Endothelial cell of umbilical vein (primary cell): ENCODE measurements at places on chromosomes 13 and 19. TPM values are rescaled to one million over a fixed set of nuclear protein-coding genes. Genes with fewer than 3 reads are reported as not detected.

- DNase-seq = no peak
- no peak overlapping the region for H3K27ac ChIP-seq
Measured at GRCh38 chr13:33362986-33363727, 77.6 kb upstream of the STARD13 start.

DNA sequence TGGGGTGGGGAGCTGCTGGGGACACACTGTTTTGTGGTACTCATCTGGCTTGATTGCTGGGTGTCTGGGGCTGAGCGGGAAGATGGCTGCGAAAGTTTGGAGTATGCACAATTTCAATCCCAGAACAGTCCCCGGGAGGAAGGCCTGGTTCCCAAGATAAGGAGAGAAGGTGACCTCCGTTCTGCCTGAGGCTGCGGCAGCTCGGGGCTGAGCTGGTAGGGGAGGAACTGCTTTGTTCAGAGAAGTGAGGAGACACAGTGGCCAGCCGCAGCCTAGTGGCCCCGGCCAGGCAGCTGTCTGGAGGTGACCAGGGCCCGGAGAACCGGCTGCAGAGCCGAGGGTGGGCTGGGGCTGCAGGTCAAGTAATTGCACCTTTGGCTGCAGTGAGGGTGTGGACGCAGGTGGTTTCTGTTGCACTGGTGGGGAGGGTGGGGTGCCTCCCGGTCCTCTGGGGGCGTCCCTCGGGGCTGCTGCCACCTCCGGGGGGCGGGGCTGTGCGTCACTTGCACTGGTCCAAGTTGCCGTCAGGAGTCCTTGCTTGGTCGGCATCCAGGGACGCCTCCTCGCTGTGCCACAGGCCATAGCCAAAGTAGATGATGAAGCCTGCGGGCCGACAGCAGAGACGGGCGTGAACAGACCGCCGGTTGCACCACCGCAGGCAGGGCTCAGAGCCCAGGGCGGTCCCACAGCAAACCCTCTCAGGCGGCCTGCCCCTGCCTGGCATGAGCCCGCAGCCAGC is 81.3 kb downstream of the SLC7A1 start:
- DNase-seq = peak; percentile 25
- peaks cover 16% of the 10 kb centered on the region for H3K4me1 ChIP-seq
- no peak overlapping the region for H3K27ac ChIP-seq
- H3K27me3 ChIP-seq = no peaks in the 10 kb centered on the region
- H3K4me3 ChIP-seq = no peak overlapping the region

DNA sequence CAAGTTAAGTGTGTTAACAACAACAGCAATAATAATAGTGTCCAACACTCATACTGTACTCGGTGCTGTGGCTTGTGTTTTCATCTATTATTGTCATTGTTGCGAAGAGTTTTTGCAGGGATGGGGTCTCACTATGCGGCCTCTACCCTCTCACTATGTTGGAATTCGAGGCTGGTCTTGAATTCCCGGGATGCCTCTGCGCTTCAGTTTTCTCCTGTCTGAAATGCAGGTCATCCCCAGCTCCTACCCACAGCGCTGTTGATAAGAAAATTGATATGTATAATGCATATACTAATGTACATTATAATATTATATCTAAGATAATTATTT is 4.9 kb upstream of the SBK3 start:
- peaks cover 33% of the 10 kb centered on the region for H3K4me1 ChIP-seq
- peak overlapping the region; percentile 96 for H3K27ac ChIP-seq

GRCh38 chr13:59099182-59099974 is 1064.3 kb downstream of the DIAPH3 start:
- no peaks in the 10 kb centered on the region for H3K36me3 ChIP-seq
- no peak for DNase-seq
- H3K4me1 ChIP-seq = peaks cover under 1% of the 10 kb centered on the region
- H3K27ac ChIP-seq = no peak overlapping the region
- no peak overlapping the region for H3K4me3 ChIP-seq
- H3K27me3 ChIP-seq = no peaks in the 10 kb centered on the region

DNA sequence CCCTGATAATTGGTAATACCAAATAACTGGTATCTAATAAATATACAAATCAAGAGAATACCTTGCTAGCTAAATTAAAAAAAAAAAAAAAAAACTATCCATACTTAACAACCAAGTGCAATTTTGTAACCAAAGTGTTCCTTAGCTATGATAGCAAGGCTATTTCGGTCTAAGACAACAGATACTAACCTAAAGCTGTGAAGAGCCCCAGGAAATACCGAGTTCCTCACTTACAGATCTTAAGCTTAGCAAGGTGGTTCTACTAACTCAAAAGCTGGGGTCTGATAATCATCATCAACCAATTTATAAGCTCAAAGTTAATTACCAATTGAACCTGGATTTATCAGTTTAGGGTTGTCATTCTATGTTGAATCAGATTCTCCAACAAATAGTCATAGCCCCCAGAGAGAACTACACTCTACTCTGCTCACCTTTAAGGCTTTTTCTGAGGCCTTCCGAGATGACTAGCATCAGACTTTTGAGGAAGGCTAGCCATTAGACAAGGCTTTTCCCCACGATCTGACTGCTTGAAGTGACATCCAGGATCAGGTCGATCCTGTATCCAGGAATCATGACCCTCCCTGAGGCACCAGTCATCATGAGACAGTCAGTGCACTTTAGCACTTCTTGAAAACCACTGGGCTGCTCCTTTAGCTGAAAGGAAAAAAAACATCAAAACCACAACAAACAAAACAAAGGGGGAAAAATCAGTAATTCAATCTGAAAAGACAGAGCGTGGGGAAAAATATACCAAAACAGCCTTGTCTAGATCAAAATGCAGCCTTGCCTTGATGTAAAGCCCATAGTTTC is 31.9 kb downstream of the INTS6 start:
- H3K4me3 ChIP-seq = no peak overlapping the region
- DNase-seq = no peak
- peaks cover 4% of the 10 kb centered on the region for H3K4me1 ChIP-seq
- H3K36me3 ChIP-seq = peaks cover 11% of the 10 kb centered on the region

The FUT2 gene
- total RNA-seq = not detected in 2 replicates

The PSG7 gene
- total RNA-seq = not detected in 2 replicates

The TEX26 gene
- total RNA-seq = not detected in 2 replicates

The TPGS1 gene
- 24.0 and 24.7 TPM in 2 replicates for total RNA-seq

DNA sequence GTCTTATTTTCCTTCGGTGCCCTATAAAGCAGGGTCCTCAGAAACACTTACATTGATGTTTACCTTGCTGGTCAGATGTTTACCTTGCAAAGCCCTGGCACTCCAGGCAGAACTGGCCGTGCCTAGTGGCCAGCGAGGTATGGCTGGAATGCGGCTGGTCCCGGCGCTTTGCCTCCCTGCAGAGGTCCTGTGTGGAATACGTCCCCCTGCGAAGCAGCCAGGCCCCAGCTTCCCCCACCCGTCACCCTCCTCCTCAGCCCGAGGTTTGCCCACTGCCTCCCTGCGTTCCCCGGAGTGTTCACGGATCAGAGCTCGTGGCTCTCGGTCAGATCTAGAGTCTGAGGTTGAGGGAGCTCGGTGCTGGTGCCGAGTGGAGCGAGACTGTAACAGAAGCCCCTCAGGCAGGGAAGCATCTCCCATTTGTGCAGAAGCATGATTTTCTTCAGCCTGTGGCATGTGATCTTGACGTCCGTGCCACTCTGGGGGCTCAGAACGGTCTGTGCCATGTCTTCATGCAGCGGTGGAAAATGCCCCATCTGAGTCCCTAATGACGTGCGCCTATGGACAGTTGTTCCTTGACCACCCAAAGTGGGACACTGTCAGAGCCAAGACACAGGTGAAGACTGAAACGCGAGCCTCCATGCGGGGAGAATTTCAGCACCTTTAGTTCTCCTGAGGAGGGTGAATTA is 54.8 kb upstream of the SOX1 start:
- H3K4me3 ChIP-seq = no peak overlapping the region
- H3K4me1 ChIP-seq = no peaks in the 10 kb centered on the region
- no peaks in the 10 kb centered on the region for H3K27me3 ChIP-seq
- H3K36me3 ChIP-seq = no peaks in the 10 kb centered on the region

DNA sequence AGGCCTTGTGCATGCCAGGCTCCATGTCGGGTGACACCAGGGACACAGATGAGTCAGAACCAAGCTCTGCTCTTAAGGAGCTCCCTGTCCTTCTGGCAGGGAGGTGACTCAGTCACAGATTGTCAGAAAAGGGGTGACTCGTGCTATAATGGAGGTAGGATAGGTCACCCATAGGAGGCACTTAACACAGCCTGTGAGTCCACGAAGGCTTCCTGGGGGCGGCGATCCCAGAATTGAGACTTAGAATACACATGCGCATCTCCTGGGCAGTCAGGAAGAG is 19.6 kb downstream of the FUZ start:
- H3K27me3 ChIP-seq = no peaks in the 10 kb centered on the region
- DNase-seq = no peak
- H3K4me1 ChIP-seq = no peaks in the 10 kb centered on the region
- H3K36me3 ChIP-seq = peaks cover 8% of the 10 kb centered on the region
- H3K4me3 ChIP-seq = no peak overlapping the region

DNA sequence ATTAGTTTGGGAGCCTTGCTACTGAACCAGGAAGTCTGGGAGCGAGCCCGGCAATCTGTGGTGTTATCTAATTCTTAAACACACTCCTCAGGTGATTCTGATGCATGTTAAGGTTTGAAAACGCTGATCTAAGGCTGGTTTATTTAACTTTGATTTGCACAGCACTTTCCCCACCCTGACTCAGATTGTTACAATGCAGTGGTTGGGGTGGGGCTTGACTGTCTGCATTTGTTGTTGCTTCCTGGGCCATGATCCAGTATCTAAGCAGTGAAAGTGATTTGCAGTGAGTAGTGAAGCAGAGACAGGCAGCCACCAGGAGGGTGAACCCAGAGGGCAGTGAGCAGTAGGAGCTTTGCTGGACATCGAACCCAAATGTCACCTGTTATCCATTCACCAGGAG is 81.6 kb upstream of the ARGLU1 start:
- H3K27ac ChIP-seq = no peak overlapping the region
- no peaks in the 10 kb centered on the region for H3K36me3 ChIP-seq
- H3K4me3 ChIP-seq = no peak overlapping the region
- H3K4me1 ChIP-seq = peaks cover 13% of the 10 kb centered on the region
- DNase-seq = no peak

DNA sequence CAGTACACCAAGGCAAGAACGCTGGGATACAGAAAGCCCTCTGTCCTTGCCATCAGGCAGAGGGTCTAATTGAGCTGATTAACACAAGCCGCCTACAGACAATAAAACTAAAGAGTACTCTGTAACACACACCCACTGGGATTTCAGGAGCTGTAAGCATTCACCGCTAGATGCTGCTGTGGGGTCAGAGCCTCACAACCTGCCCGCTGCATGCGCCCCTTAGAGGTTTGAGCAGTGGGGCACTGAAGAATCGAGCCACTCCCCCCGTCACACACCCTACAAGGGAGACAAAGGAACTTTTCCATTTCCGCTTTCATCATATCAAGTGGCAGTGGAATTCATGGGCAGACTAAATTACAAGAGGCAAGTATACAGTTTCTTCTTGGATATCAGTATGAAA is 1080.6 kb downstream of the PCDH17 start:
- H3K27ac ChIP-seq = no peak overlapping the region
- no peaks in the 10 kb centered on the region for H3K27me3 ChIP-seq
- H3K36me3 ChIP-seq = no peaks in the 10 kb centered on the region

DNA sequence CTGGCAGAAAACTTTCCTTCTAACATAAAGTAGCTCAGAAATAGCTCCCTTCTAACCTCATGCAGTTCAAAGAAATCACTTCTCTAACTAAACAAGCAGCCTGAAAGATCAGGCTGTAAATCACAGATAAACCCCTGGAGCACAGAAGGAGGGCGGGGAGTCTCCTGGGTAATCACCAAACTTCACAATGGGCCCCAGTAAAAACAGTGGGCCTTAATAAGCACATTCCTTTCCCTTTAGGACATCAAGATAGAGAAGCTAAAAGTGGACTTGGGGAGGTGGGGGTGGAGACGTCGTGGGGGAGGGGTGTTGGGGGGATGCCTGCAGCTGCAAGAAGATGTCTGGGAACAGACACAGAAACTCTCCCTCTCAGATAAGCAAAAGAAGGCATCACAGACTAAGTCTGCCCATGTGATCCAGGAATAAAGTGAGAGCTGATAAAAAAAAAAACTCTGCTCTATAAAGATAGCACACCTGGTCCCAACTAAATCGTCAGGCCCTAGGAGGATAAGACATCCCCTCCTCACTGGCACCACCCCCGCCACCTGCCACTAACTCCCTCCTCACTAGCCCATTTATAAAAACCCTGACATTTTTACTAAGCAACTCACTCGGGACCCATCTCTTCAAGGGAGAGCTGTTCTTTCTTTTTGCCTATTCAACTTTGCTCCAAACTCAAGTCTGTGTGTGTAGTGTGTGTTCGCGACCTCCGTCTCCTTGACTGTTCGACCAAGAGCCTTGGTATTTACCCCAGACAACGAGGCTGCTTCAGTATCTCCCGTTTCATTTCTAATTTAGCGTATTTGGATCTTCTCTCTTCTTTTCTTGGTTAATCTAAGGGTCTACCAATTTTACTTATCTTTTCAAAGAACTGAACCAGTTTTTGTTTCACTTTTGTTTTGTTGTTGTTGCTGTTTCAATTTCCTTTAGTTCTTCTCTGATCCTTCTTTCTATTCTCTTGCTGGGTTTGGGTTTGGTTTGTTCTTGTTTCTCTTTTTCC is 31.7 kb downstream of the DNAJC15 start:
- peaks cover 29% of the 10 kb centered on the region for H3K4me1 ChIP-seq
- H3K27me3 ChIP-seq = no peaks in the 10 kb centered on the region
- H3K27ac ChIP-seq = peak overlapping the region; percentile 79
- DNase-seq = peak; percentile 69

DNA sequence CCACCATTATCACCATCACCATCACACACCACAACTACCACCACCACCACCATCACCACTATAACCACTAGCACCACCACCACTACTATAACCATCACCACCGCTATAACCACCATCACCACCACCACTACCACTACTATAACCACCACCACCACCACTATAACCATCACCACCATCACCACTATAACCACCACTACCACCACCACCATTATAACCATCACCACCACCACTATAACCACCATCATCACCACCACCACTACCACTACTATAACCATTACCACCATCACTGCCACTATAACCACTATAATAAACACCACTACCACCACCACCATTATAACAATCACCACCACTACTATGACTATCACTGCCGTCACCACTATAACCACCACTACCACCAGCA is 173.2 kb downstream of the DCLK1 start:
- no peaks in the 10 kb centered on the region for H3K4me1 ChIP-seq
- no peak overlapping the region for H3K27ac ChIP-seq
- no peaks in the 10 kb centered on the region for H3K36me3 ChIP-seq
- no peak overlapping the region for H3K4me3 ChIP-seq
- no peak for DNase-seq

The PBX4 gene
- not detected in 2 replicates for total RNA-seq
